ENCODE measurements at places on chromosomes 4 and X.

GRCh38 chr4:73127839-73128453, 58.4 kb upstream of the COX18 start:
- DNase-seq: peak; percentile 37

GRCh38 chr4:188168726-188169373, 29.6 kb downstream of the TRIML1 start:
- DNase-seq: peak; percentile 67

DNA sequence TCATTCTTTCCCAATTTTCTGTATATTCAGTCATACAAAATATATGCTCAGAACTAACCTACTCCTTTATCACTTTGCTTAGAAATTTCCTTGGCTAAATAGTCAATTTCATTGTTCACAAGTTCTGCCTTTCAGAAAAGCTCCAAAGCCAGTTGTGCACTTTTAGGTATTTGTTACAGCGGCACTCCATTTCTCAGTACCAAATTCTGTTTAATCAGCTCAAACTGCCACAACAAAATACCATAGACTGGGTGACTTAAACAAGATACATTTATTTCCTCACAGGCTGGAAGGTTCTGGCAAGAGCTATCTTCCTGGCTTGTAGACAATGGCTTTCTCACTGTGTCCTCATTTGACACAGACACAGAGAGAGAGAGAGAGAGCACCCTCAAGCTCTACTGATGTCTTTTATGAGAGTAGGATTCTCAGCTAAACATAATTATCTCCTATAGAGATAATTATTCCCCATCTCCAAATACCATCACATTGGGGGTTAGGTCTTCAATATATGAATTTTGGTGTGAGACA, 188.8 kb upstream of the FSTL5 start:
- no peak for DNase-seq

- DNase-seq: peak; percentile 84
Observed at GRCh38 chrX:102745857-102746584, 25.5 kb downstream of the GPRASP3 start.

DNA sequence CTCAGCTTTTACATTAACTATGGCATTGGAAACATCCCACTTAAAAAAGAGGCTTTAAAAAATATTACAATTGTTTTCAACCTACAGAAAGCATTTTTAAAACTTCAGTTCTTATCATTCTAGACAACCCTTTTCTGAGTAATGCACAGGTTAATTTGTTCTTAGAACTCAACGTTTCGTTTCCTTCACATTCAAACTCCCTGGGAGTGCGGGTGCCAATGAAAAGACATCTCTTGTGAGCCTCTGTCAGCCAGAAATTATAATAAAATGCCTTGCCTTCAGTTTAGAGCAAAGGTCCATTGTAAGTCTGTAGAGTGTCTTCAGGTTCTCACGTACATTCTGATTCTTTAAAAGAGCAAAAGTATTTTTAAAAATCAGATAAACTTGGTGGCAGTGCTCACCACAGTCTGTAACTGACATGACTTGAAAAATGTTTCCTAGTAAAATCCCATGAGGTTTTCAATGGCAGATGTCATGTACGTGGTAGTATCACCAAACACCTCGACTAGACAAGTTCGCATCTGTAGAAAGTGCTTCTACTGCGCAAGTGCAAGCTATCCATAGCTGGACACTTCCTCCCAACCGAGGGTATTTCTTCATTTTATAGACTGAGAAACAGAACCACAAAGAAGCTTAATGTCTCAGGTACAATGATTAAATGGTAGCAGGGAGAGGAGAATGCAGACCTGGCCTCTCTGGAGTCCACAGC, 65.8 kb downstream of the HAUS3 start:
- DNase-seq: no peak

DNA sequence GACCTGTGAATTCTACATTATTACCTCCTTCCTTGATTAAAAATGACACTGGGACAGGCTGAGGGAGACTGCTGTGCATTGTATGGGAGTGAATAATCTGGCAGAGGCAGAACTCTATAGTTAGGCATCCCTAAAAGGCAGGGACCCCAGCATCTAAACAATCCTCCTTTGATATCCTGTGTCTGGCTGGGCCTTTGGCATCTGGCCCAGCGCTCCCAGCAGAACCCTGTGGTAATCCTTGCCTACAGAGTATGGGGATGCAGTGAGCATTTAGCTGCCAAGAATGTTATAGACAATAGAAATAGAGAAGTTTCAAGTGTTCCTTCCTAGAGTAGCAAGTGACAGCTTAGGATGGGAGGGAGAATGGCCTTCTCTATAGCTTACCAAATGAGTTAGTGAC, 38.5 kb downstream of the ZCCHC12 start:
- DNase-seq: peak; percentile 51

GRCh38 chr4:107906458-107907100, 24.8 kb upstream of the CYP2U1 start:
- no peak for DNase-seq

GRCh38 chr4:52840531-52841370, 21.4 kb upstream of the RASL11B start:
- no peak for DNase-seq

- DNase-seq: no peak
Observed at GRCh38 chr4:52752936-52753335, 1.7 kb upstream of the ERVMER34-1 start.

DNA sequence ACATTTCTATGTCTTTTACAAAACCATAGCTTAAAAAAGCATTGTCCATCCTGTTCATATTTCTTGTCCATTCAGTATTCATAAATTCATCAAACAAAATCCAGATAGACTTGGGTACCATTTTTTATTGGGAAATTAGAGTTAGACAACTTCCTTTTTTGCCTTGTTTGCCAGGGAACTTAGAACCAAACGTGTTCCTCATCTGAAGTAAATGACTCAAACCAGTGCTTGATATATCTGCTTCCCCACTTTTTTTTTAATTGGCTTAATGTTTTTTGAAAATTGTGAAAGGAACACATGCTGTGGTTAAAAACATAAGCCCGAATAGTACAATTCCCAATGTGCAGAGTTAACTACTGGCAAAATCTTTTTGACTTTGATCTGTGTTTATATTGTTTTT, 44.2 kb downstream of the DLG3 start:
- no peak for DNase-seq

Measured in brain (organoid and tissue), 16 donors.